ENCODE measurements at places on chromosomes 1 and 21.

- no peak for DNase-seq
Observed at GRCh38 chr1:197911857-197912696, 5.1 kb upstream of the LHX9 start.

GRCh38 chr1:167643441-167643840, 13.4 kb downstream of the RCSD1 start:
- no peak for DNase-seq

DNA sequence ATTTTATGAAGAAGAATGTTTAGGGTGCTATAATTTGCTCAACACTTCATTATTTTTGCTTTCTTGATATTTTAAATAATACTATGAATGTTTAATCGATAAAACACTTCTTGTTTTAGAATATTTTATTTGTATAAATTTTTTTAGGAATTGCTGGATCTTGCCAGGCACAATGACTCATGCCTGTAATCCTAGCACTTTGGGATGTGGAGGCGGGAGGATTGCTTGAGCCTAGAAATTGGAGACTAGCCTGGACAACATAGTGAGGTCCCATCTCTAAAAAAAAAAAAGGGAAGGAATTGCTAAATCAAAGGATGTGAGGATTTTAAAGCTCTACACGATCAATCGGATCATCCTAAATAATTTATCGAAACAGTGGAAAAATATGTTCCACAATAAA, 17.6 kb downstream of the RNF11 start:
- no peak for DNase-seq

DNA sequence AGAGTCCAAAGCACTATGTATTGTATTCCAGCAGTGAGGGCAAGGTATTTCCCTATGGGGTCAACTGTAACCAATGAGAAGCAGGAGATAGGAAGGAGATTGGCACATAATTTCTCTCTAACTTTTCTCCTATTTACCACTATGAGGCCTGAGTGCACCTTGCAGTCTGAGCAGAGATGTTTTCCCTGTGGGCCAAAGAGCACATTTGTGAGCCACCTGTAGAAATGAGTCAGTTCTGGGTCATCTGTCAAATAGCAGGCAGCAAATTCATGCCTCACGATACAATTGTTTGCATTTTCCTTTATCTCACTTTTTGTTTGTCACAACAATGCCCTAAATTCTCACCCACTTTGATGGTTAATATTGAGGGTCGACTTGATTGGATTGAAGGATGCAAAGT, 547.2 kb upstream of the NCAM2 start:
- DNase-seq: no peak

GRCh38 chr21:36551731-36552433, 72.0 kb upstream of the CLDN14 start:
- DNase-seq: no peak

- no peak for DNase-seq
Observed at GRCh38 chr1:204316164-204316563, 43.6 kb downstream of the PLEKHA6 start.

DNA sequence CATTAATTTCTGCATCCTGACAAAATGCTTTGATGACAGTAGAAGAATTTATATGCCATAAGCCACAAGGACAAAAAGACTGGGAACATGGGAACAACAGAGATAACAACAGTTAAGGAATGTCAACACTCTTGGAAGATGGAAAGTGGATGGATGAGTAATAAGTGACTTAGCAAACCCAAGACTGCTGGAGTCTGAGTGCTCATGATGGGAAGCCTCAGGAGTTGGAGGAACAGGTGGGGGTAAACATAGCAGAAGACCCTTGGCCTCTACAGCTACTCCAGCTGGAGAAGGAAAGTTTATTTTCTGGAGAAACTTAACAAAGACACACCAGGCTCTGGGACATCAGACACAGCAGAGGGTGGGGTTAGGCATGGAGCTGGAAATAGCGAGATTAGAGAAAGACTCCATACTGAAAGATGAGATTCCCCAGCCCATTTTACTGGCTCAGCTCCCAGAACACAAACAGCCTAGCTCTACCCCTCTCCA, 13.6 kb downstream of the G0S2 start:
- no peak for DNase-seq

GRCh38 chr1:115218034-115218405, 120.0 kb downstream of the NGF start:
- DNase-seq: no peak

DNA sequence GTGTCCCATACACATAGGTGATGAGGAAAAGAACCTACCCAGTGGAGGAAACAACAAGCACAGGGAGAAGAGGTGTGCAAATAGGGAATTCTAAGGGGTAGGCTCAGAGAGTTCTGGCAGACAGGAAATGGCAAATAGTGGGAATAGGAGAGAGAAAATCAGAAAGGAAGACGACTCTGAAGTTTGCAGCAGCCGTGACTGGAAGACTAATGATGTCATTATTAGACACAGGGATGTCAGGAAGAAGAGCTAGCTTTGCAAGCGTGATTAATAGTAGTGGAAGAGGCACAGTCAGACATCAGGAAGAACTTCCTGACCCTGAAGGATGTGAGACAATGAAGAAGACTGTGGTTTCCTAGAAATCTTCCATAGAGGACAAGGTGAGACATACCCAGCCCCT, 21.1 kb downstream of the DLGAP3 start:
- DNase-seq: no peak

DNA sequence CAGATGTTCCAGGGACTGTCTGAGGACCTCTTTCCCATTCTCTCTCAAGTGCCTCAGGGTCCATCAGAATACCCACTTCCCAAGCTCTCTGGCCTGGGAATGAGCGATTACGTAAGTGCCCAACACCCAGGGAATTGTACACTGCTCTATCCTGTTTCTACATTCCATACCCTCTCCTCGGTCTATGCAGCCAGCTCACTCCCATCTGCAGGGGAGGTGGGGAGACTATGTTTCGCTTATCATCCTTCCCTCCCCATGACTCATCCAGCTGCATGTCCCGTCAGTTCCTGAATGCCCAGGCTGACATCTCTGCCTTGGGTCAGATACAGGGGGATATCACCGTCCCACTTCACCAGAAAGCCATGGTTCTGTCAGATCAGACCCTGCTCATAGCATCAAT, 34.5 kb upstream of the CD1D start:
- DNase-seq: no peak

DNA sequence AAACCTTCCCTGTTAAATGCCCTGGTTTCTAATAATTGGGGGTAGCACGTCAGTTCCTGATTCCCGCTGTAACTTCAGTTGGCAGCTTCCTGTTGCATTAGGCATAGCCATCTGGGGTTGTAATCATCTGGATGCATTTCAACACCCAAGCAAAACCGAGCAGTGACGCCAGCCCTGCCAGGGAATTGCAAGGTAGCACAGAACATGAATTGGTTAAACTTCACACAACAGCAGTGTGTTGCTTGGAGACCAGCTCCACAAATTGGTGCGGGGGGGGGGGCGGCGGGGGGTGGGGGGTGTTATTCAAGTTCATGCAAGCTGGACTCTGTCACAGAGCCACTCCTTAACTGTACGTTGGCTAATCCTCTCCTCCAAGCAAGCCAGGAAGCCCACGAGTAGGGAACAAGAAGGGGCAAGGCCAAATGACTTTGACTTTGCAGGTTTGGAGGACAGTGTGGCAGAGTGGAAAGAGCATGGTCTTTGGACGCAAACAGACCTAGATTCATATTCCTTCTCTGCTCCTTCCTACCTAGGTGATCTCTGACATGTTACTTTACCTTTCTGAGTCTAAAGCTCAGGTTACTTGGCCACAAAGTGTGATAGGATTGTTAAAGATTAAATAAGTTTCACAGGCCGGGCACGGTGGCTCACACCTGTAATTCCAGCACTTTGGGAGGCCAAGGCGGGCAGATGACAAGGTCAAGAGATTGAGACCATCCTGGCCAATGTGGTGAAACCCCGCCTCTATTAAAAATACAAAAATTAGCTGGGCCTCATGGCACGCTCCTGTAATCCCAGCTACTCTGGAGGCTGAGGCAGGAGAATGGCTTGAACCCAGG, 4.7 kb downstream of the LAX1 start:
- DNase-seq: no peak

All from CD4-positive, alpha-beta T cell treated with Interleukin-2 at 100 ng/mL for 4 hours (primary cell).